ENCODE measurements at places on chromosomes 13 and 19. TPM values are rescaled to one million over a fixed set of nuclear protein-coding genes. Genes with fewer than 3 reads are reported as not detected.

- no peak for DNase-seq
These were observed 244.3 kb downstream of the RGCC start for GRCh38 chr13:41701676-41702075.

GRCh38 chr13:46101484-46102254, 3.2 kb downstream of the CPB2 start:
- no peak for DNase-seq

GRCh38 chr13:27619728-27620376, 477 bp downstream of the LNX2 start:
- DNase-seq = no peak

ELSPBP1 gene
- not detected for total RNA-seq

- DNase-seq = peak; percentile 60
These were observed 5.0 kb downstream of the ZSCAN5A start for GRCh38 chr19:56309511-56310185.

DNA sequence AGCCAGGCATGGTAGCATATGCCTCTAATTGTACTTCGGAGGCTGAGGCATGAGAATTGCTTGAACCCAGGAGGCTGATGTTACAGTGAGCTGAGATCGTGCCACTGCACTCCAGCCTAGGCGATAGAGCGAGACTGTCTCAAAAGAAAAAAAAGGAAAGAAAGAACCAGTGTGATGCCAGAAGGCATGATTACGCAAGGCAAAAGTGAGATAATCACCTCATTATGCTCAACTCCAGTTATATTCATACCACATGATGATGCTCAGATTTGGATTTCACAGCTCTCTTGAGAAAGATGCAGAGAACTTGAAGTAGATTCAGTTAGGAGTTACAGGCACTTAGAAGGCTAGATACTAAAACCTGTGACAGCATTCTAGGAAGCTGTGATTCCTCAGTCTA, 21.8 kb downstream of the RCBTB1 start:
- DNase-seq = peak; percentile 50

ICAM5 gene
- 5.0 TPM for total RNA-seq

DNA sequence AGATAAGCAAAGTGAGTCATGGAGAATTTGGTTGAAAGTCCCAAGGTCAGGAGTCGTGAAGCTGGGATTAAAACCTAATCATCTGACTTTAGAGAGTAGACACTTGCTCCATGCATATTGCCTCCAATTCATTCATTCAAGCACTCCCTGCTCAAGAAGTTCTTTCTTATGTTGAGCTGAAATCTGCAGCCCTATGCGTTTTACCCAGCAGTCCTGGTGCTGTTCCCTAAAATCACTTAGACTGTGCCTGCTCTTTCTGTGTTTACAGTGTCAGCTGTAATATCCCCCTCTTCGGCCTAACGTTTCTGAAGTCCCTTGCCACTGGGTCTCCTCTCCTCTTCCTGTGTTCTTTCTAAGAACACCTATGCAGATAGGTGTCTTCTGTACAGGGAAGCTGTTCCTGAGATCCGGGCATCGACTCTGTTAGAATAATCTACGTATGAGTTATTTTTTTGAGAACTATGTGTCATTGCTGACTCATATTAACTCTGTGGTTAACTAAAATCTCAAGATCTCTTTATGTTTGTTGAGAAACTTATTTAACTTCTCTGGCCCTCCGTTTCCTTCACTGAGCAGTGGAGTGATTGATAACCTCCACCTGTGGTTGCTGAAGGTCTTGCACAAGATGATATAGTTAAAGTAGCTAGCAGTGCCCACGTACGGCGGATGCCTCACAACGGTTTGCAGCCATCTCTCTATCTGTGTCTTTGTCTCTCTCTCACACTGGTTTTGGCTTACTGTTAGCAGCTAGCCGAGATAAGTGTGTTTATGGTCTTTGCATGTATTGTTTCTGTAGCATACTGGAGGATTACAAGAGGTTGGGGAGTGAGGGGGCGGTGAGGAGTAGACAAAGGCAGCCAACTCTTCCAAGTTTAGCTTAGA, 4.7 kb downstream of the ALOX5AP start:
- DNase-seq = peak; percentile 92

GRCh38 chr19:10763828-10764339, 46.0 kb downstream of the DNM2 start:
- no peak for DNase-seq

Measured in mammary epithelial cell (primary cell).